ENCODE measurements at places on chromosomes 6 and 20. TPM values are rescaled to one million over a fixed set of nuclear protein-coding genes. Genes with fewer than 3 reads are reported as not detected.

- DNase-seq: no peak
- no peak overlapping the region for H3K27ac ChIP-seq
- H3K27me3 ChIP-seq: peaks cover 5% of the 10 kb centered on the region
Observed at GRCh38 chr20:33919653-33920052, 74.1 kb upstream of the RALY start.

GPX5 gene
- total RNA-seq: not detected

EDEM2 gene
- 23.4 TPM for total RNA-seq

MATN4 gene
- 0.30 TPM for total RNA-seq

- no peaks in the 10 kb centered on the region for H3K27me3 ChIP-seq
- H3K27ac ChIP-seq: no peak overlapping the region
- no peaks in the 10 kb centered on the region for H3K36me3 ChIP-seq
- DNase-seq: no peak
- H3K4me3 ChIP-seq: no peak overlapping the region
Observed at GRCh38 chr6:161254464-161255253, 19.2 kb downstream of the AGPAT4 start.

GRCh38 chr6:133040094-133040802, 200.9 kb upstream of the EYA4 start:
- no peak for DNase-seq
- H3K27ac ChIP-seq: no peak overlapping the region
- no peaks in the 10 kb centered on the region for H3K4me1 ChIP-seq
- H3K27me3 ChIP-seq: peaks cover 1% of the 10 kb centered on the region

GRCh38 chr6:130019326-130020072, 1.1 kb downstream of the L3MBTL3 start:
- no peaks in the 10 kb centered on the region for H3K27me3 ChIP-seq
- DNase-seq: peak; percentile 64
- peak overlapping the region; percentile 90 for H3K27ac ChIP-seq
- H3K4me1 ChIP-seq: peaks cover 31% of the 10 kb centered on the region

SUMO4 gene
- total RNA-seq: 9.3 TPM

- DNase-seq: no peak
- peaks cover 3% of the 10 kb centered on the region for H3K27me3 ChIP-seq
- H3K4me3 ChIP-seq: no peak overlapping the region
- H3K4me1 ChIP-seq: no peaks in the 10 kb centered on the region
Observed at GRCh38 chr6:44667668-44668390, 280.3 kb downstream of the CDC5L start.

DNA sequence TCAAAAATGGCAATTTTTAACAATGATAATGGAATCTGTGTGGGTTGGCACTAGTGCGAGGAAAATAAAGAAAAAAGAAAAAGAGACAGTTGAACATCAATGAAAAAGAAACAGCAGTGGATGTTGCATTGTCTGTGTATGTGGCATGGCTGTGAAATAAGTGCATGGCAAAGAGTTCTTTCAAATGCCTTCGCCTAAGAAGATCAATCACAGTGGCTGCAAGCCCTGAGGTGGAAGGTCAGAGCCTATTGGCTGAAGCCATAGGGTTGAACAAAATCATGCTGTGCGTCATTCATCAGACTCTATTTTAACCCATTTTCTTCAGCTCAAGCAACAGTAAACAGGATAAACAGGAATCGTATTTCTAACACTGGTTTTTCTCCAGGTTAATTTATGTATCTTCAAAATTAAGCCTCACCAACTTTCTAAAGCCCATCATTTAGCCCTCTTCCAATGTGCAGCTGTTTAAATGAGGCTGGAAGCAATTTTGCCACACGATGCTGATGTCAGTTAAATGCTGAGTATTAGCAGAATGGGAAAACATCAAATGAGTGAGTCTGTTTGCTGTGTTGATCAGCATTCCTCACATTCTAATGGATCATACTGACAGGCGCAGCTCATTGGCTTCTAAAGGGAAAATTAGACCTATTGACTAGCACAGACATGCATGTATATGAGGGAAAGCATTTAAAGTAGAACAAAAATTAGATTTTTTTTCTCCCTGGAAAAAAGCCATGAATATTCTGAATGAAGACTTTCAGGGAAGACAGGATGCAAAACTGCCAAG, 955.9 kb upstream of the EYS start:
- H3K27me3 ChIP-seq: no peaks in the 10 kb centered on the region
- DNase-seq: no peak
- H3K27ac ChIP-seq: no peak overlapping the region
- no peaks in the 10 kb centered on the region for H3K4me1 ChIP-seq
- no peak overlapping the region for H3K4me3 ChIP-seq
- no peaks in the 10 kb centered on the region for H3K36me3 ChIP-seq

TRIM26 gene
- 79.3 TPM for total RNA-seq

- DNase-seq: no peak
- H3K27ac ChIP-seq: peak overlapping the region; percentile 15
- no peak overlapping the region for H3K4me3 ChIP-seq
- H3K27me3 ChIP-seq: no peaks in the 10 kb centered on the region
- peaks cover 7% of the 10 kb centered on the region for H3K4me1 ChIP-seq
Observed at GRCh38 chr20:49132995-49133478, 55.1 kb downstream of the STAU1 start.

GRCh38 chr20:16654858-16655535, 74.8 kb upstream of the SNRPB2 start:
- H3K27me3 ChIP-seq: peaks cover 4% of the 10 kb centered on the region
- no peak for DNase-seq
- no peaks in the 10 kb centered on the region for H3K4me1 ChIP-seq
- no peak overlapping the region for H3K27ac ChIP-seq
- H3K4me3 ChIP-seq: no peak overlapping the region

GRCh38 chr6:140178520-140178919, 804.1 kb upstream of the CITED2 start:
- H3K27ac ChIP-seq: no peak overlapping the region
- H3K27me3 ChIP-seq: no peaks in the 10 kb centered on the region
- no peak for DNase-seq
- H3K4me1 ChIP-seq: no peaks in the 10 kb centered on the region

SIRPB2 gene
- not detected for total RNA-seq

SNAI1 gene
- 0.40 TPM for total RNA-seq

DNA sequence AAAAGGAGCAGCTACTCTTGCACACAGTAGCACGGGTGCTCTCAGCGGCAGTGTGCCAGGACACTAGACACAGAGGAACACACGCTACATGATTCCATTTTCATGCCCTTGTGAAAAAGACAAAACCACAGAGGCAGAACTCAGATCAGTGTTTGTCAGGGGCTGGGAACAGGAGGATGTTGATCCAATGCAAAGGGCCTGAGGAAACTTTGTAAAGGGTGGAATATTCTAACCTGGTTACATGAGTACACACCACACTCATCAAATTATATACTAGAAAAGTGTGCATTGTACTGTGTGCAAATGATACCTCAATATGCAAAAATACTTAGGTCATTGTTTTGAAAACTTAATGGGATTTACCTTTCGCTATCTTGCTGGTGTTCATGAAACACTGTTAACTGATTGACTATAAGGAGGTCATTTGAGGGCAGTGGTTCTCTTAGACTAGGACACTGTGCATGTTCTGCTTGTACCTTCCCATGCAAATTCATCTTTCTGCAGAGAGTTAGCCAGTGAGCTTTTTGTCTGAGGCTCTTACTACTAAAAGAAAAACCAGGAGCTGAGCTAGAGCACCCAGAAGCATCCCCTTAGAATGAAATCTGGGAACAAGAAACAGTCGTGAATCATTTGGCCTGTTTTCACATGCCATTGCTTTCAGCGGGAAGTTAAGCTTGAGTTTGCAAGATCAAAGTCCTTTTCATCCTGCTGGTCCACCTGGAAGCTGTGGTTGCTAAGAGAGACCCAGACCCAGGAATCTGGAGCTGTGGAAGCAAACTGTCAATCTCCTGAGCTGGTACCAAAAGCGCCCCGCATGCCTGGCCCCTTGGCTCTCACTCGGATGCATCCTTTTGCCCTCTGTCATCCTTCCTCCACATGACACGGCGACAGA, 204.8 kb downstream of the TTLL2 start:
- no peaks in the 10 kb centered on the region for H3K27me3 ChIP-seq
- H3K4me1 ChIP-seq: no peaks in the 10 kb centered on the region
- no peak overlapping the region for H3K4me3 ChIP-seq
- no peaks in the 10 kb centered on the region for H3K36me3 ChIP-seq

- H3K27me3 ChIP-seq: peaks cover 52% of the 10 kb centered on the region
- H3K27ac ChIP-seq: peak overlapping the region; percentile 13
- DNase-seq: no peak
- H3K4me1 ChIP-seq: peaks cover 8% of the 10 kb centered on the region
- H3K36me3 ChIP-seq: peaks cover 5% of the 10 kb centered on the region
- H3K4me3 ChIP-seq: peak overlapping the region; percentile 85
Observed at GRCh38 chr6:77466055-77466450, 2.8 kb upstream of the HTR1B start.

- no peak for DNase-seq
- H3K36me3 ChIP-seq: no peaks in the 10 kb centered on the region
- H3K4me1 ChIP-seq: no peaks in the 10 kb centered on the region
- no peak overlapping the region for H3K4me3 ChIP-seq
- no peak overlapping the region for H3K27ac ChIP-seq
Observed at GRCh38 chr6:15218401-15218800, 27.5 kb upstream of the JARID2 start.

PACRG gene
- 0.58 TPM for total RNA-seq

- no peak overlapping the region for H3K27ac ChIP-seq
- no peaks in the 10 kb centered on the region for H3K4me1 ChIP-seq
- H3K4me3 ChIP-seq: no peak overlapping the region
- DNase-seq: no peak
- peaks cover 2% of the 10 kb centered on the region for H3K27me3 ChIP-seq
Observed at GRCh38 chr6:3363296-3364025, 93.4 kb downstream of the SLC22A23 start.

DNA sequence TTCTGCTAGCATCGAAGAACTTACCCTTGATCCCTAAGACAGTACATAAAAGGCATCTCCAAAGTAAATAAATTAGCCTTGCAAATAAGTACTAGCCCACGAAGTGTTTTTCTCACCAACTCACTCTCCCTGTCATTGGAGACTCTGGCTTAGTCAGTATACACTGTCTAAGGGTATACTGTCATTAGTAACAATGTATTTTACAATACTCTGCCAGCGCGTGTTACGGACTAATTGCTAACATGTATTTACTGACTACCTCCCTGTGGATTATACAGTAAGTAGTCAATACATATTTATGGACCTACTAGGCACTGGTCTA, 72.1 kb downstream of the NFATC2 start:
- peak overlapping the region; percentile 85 for H3K27ac ChIP-seq
- peaks cover 53% of the 10 kb centered on the region for H3K4me1 ChIP-seq
- H3K36me3 ChIP-seq: peaks cover 55% of the 10 kb centered on the region
- no peak for DNase-seq

MLIP gene
- total RNA-seq: not detected

- H3K27me3 ChIP-seq: no peaks in the 10 kb centered on the region
- no peaks in the 10 kb centered on the region for H3K36me3 ChIP-seq
- H3K27ac ChIP-seq: no peak overlapping the region
- no peaks in the 10 kb centered on the region for H3K4me1 ChIP-seq
Observed at GRCh38 chr20:40639676-40640355, 49.2 kb downstream of the MAFB start.

MOG gene
- not detected for total RNA-seq

LY6G5B gene
- total RNA-seq: 36.4 TPM

- H3K4me3 ChIP-seq: no peak overlapping the region
- H3K4me1 ChIP-seq: no peaks in the 10 kb centered on the region
- H3K36me3 ChIP-seq: no peaks in the 10 kb centered on the region
- peaks cover 1% of the 10 kb centered on the region for H3K27me3 ChIP-seq
- DNase-seq: no peak
Observed at GRCh38 chr6:85278466-85279035, 171.3 kb upstream of the NT5E start.

LPA gene
- not detected for total RNA-seq

UNC93A gene
- total RNA-seq: not detected

Data from activated naive CD8-positive, alpha-beta T cell treated with anti-CD3 and anti-CD28 coated beads, Interleukin-2, amount 10 ng/mL, durations not matched to agents 7 days and 5 days (primary cell).